ENCODE measurements at places on chromosomes 4 and X.

- no peak for DNase-seq
- no peak overlapping the region for H3K4me3 ChIP-seq
- H3K27me3 ChIP-seq, result no peaks in the 10 kb centered on the region
- no peaks in the 10 kb centered on the region for H3K36me3 ChIP-seq
- no peaks in the 10 kb centered on the region for H3K4me1 ChIP-seq
Observed at GRCh38 chrX:131869182-131869581, 153.9 kb upstream of the STK26 start.

DNA sequence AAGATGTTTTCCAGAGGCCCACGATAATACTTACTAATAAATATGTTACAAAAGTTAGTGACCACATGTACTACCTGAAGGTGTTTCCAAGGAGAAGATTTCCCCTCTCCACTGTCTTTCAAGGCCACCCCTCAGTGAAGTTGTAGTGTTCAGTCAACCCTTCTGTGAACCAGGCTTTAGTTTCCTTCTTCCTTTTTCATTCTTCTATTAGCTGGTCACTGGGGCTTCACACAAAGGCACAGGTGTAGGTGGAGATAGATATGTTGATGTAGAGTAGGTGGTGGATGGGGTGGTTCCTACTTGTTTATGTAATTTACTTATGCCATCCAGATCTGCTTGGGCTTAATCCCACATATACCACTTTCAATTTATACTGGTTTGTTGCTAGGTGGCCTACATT, 43.3 kb upstream of the ADAM29 start:
- H3K36me3 ChIP-seq, result no peaks in the 10 kb centered on the region
- no peak overlapping the region for H3K27ac ChIP-seq
- DNase-seq, result no peak
- no peak overlapping the region for H3K4me3 ChIP-seq
- no peaks in the 10 kb centered on the region for H3K27me3 ChIP-seq
- peaks cover 2% of the 10 kb centered on the region for H3K4me1 ChIP-seq

- H3K27me3 ChIP-seq, result no peaks in the 10 kb centered on the region
- H3K27ac ChIP-seq, result peak overlapping the region; percentile 74
- peak overlapping the region; percentile 82 for H3K4me3 ChIP-seq
- peaks cover 16% of the 10 kb centered on the region for H3K4me1 ChIP-seq
- no peak for DNase-seq
Observed at GRCh38 chrX:30888526-30889146, 418 bp downstream of the TAB3 start.

- no peaks in the 10 kb centered on the region for H3K36me3 ChIP-seq
- no peak overlapping the region for H3K27ac ChIP-seq
- H3K27me3 ChIP-seq, result no peaks in the 10 kb centered on the region
- no peak overlapping the region for H3K4me3 ChIP-seq
- no peak for DNase-seq
Observed at GRCh38 chrX:139971394-139971749, 6.1 kb upstream of the CXorf66 start.

- DNase-seq, result no peak
- H3K4me3 ChIP-seq, result no peak overlapping the region
- peaks cover 18% of the 10 kb centered on the region for H3K4me1 ChIP-seq
- no peaks in the 10 kb centered on the region for H3K27me3 ChIP-seq
- H3K27ac ChIP-seq, result no peak overlapping the region
- peaks cover 22% of the 10 kb centered on the region for H3K36me3 ChIP-seq
Observed at GRCh38 chr4:168679819-168680218, 183.0 kb downstream of the PALLD start.

DNA sequence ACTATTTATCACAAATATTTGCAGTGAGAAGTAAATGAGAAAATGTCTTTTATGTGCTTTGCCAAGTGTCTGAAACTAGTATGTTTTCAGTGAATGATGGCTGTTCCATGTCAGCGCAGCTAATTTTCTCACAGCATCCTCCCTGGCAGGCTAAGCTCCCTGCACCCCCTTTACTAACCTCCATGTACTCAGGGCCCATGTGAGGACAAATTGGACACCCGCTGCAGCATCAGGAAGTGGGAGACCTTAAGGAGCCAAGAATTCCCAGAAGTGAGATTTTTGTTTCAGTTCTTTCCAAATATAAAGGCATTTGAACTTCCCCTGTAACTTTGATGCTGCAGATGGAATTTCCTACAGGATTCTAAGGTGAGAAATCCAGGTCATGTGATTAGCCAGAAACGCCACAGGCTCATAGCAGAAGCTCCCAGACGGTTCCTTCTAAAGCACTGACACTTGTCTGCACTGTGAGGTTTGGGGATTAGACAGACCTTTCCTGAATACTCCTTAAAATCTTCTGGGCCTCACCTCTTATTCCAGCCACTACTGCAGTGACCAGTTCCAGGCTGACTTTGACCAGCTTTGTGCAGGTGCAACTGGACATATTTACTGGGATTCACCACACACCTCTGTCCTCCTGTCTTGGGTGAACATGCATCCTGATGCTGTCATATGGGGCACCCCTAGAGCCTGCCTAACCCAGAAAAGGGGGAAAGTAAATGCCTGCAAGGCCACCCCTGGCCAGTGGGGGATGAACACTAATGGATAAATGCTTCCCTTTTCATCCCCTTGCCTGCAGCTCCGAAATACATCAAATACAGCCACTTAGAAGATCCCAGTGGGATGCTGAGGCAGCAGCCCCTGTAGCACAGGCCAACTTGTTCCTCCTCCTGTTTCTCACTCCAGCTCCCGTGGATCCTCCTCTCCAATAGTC, 45.9 kb downstream of the LGI2 start:
- no peaks in the 10 kb centered on the region for H3K36me3 ChIP-seq
- no peak overlapping the region for H3K27ac ChIP-seq
- no peaks in the 10 kb centered on the region for H3K27me3 ChIP-seq
- no peak overlapping the region for H3K4me3 ChIP-seq
- no peaks in the 10 kb centered on the region for H3K4me1 ChIP-seq

DNA sequence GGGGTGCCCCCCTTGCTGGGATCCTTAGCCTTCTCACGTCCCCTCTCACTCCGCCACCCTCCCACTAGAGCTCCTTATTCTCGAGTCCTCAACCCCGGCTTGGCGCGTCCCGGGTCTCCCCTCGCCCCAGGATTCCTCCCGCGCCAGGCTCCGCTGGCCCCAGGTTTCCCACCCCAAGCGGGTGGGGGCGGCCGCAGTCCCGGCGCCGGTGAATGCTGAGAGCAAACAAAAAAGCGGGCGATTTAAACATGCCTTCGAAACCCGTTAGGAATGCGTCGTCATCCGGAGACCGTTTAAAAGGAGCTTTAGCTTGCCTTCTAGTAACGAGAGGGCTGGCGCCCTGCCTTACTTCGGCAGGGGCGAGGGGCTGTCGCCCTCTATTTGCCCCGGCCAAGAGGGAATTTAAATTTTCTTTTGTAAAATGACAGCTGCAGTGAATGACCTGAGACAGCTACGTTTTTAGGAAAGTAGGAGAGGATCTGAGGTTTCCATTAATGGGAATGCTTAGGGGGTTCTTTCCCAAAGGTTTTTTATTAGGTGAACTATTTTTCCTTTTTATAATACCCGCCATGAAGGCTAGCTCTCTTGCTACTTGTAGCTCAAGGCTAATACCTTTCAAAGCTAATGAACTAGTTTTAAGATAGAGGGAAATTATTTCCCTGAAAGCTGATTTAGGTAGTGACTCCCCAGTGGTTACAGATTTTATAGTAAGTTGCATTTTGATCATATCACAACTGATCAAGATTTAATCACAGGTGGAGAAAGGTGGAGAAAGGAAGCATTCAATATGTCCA, 3.1 kb downstream of the JADE1 start:
- peak overlapping the region; percentile 85 for H3K27ac ChIP-seq
- peak overlapping the region; percentile 84 for H3K4me3 ChIP-seq
- no peaks in the 10 kb centered on the region for H3K4me1 ChIP-seq
- no peaks in the 10 kb centered on the region for H3K36me3 ChIP-seq
- no peaks in the 10 kb centered on the region for H3K27me3 ChIP-seq
- DNase-seq, result peak; percentile 50

DNA sequence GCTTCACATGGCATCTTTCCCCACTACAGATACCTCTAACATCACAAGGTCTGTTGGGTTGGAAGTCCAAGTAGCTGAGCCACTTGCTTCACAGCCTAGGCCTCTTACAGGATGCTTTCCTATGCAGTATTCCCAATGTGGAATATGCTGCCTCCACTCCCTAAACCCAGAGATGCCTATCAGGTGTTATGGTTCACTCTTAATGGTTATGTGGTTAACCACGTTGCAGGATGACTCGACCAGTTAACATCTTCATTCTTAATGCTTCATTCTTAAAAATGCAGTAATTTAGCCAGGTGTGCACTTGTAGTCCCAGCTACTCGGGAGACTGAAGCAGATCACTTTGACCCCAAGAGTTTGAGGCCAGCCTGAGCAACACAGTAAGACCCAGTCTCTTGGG, 24.2 kb downstream of the HAUS3 start:
- H3K27me3 ChIP-seq, result no peaks in the 10 kb centered on the region
- no peak overlapping the region for H3K4me3 ChIP-seq
- H3K36me3 ChIP-seq, result peaks cover 2% of the 10 kb centered on the region
- no peak overlapping the region for H3K27ac ChIP-seq
- no peaks in the 10 kb centered on the region for H3K4me1 ChIP-seq

DNA sequence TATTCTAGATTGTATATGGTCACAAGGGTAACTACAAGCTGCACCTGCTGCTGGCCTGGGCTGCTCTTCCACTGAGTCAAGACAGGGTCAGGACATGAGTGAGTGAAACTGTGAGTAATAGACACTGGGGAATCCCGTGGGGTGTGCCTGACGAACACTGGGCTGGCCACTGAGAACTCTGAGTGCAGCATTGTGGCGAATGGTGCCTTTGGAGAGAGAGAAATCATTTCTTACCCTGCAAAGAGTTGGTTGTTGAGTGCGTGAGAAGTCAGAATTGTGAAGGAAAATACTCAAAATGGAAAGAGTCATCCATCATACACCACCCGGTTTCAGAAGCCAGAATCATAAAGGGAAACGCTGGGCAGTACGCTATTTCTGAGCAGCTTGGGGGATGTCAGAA, 43.1 kb upstream of the LSM6 start:
- no peaks in the 10 kb centered on the region for H3K27me3 ChIP-seq
- H3K4me1 ChIP-seq, result no peaks in the 10 kb centered on the region
- H3K36me3 ChIP-seq, result no peaks in the 10 kb centered on the region
- DNase-seq, result no peak

- H3K27me3 ChIP-seq, result no peaks in the 10 kb centered on the region
- DNase-seq, result peak; percentile 78
- H3K4me1 ChIP-seq, result no peaks in the 10 kb centered on the region
- H3K4me3 ChIP-seq, result no peak overlapping the region
- no peak overlapping the region for H3K27ac ChIP-seq
Observed at GRCh38 chr4:171846232-171846631, 33.0 kb downstream of the GALNTL6 start.

GRCh38 chrX:53711436-53711835, 24.9 kb upstream of the HUWE1 start:
- H3K27ac ChIP-seq, result no peak overlapping the region
- H3K27me3 ChIP-seq, result no peaks in the 10 kb centered on the region
- no peaks in the 10 kb centered on the region for H3K36me3 ChIP-seq
- peak; percentile 12 for DNase-seq

DNA sequence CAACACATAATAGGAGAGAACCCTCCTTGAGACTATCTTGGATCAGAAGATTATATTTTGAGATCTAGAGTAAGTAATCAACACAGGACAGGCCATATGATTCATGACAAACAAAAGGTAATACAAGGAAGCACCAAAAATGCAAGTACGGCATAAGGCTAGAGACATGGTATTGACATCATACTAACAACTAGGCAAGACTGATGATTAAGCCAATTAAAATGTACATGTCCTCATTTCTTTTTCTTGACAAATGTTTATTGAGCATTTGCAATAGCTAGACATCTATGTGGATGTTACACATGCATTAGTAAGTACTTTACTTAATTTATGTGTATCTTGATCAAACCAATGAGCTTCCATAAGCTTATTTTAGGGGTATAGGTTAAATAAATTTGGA, 695.7 kb upstream of the GALNTL6 start:
- no peaks in the 10 kb centered on the region for H3K27me3 ChIP-seq
- no peaks in the 10 kb centered on the region for H3K36me3 ChIP-seq
- H3K4me3 ChIP-seq, result no peak overlapping the region
- DNase-seq, result no peak

- H3K36me3 ChIP-seq, result no peaks in the 10 kb centered on the region
- DNase-seq, result no peak
- H3K27me3 ChIP-seq, result no peaks in the 10 kb centered on the region
- peaks cover 3% of the 10 kb centered on the region for H3K4me1 ChIP-seq
Observed at GRCh38 chr4:52079659-52080058, 28.6 kb downstream of the SPATA18 start.

DNA sequence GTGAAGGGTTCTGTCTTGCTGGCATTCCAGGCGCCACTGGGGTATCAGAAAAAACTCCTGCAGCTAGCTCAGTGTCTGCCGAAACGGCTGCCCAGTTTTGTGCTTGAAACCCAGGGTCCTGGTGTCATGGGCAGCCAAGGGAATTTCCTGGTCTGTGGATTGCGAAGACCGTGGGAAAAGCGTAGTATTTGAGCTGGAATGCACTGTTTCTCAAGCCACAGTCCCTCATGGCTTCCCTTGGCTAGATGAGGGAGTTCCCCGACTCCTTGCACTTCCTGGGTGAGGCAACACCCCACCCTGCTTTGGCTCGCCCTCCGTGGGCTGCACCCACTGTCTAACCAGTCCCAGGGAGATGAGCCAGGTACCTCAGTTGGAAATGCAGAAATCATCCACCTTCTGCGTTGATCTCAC, 40.1 kb downstream of the NOP14 start:
- no peaks in the 10 kb centered on the region for H3K27me3 ChIP-seq
- peak overlapping the region; percentile 1 for H3K27ac ChIP-seq
- H3K36me3 ChIP-seq, result peaks cover 44% of the 10 kb centered on the region
- no peak for DNase-seq

- DNase-seq, result peak; percentile 14
- peak overlapping the region; percentile 88 for H3K4me3 ChIP-seq
- H3K27me3 ChIP-seq, result no peaks in the 10 kb centered on the region
- peaks cover 39% of the 10 kb centered on the region for H3K36me3 ChIP-seq
- peaks cover 4% of the 10 kb centered on the region for H3K4me1 ChIP-seq
- peak overlapping the region; percentile 93 for H3K27ac ChIP-seq
Observed at GRCh38 chrX:54808109-54808604, 612 bp downstream of the MAGED2 start.

DNA sequence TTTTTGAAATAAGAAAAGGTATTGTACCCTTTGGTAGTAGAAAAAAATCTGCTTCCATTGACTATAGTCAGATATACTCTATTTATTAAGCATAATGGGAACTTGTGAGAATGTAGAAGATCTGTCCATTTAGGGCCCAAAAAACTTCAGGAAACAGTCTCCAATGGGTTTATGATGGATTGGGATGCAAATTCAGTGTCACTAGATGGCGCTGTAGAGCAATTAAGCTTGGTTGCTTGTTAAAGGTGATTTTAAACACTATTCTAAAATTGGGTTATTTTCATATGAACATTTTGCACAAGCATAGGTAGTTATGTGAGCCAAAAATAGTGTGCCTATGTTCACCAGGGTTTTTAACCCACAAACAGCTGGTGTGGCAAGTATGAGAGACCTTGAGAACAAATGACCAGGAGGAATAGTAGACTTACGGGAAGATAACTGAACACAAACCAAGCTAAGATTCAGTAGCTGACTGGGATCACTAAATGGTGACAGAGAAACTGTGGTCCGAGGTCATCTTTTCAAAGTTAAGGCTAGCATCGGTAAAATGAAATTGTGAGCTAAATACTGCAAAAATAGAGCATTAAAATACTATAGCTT, 80.3 kb upstream of the LSM6 start:
- H3K27me3 ChIP-seq, result no peaks in the 10 kb centered on the region
- no peaks in the 10 kb centered on the region for H3K36me3 ChIP-seq
- no peak overlapping the region for H3K27ac ChIP-seq

Data from trophoblast cell (in vitro differentiated cells and primary cell).